NCI-H1930 (cell line): ENCODE measurements at places on chromosomes 12 and 14.

- no peak for DNase-seq
Measured at GRCh38 chr14:34062353-34062973, 111.6 kb upstream of the EGLN3 start.

GRCh38 chr12:89401433-89402058, 49.2 kb upstream of the DUSP6 start:
- DNase-seq, result no peak

GRCh38 chr12:64733857-64734256, 25.3 kb downstream of the GNS start:
- no peak for DNase-seq

DNA sequence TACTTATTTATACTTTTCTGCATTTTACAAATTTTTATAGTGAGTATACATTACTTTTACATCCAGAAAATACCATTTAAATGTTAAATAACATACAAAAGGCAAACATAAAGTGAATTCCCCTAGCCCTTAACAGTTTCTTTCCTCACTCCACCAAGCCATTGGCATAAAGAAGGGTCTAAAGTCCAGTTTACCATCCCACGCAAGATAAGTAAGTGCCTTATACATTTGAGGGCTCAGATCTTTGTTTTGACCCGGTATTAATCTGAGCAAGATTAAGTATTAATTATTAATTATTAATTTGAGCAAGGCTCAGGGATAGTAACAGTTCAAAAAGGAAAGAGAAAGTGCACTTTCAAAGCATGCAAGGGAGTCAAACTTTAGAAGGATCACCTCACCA, 182.9 kb downstream of the DICER1 start:
- DNase-seq, result no peak

- no peak for DNase-seq
Measured at GRCh38 chr12:15670756-15671155, 118.4 kb downstream of the EPS8 start.

DNA sequence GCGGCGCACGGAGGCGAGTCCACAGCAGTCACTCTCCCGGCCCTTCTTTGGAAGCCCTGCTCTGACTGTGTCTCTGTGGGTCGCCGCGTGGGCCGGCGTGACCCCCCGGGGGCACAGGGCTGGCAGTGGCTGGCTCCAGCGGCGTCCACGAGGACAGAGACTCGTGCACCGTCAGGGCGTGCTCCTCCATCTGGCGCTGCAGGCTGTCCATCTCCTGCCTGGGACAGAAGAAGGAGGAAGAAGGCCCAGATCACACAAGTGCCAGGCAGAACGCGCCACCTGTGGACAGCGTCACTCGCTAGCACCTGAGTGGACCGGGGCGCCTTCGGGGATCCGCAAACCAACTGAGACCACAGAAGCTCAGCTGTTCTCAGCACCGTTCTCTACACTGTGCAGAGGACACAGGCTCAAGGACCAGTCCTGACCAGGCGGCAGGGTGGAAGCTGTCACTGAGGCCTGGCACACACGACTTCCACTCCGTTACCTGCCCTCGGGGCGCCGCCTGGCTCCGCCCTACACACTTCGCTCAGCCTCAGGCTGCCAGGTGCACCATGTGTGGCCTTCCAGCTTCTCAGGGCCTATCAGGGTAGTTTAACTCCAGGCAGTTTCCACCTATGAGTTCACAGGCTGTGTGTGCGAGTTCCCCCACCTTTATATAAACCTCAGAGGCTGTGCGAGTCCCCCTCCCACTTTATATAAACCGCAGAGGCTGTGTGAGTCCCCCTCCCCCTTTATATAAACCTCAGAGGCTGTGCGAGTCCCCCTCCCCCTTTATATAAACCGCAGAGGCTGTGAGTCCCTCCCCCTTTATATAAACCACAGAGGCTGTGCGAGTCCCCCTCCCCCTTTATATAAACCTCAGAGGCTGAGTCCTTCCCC, 11.7 kb upstream of the ANKLE2 start:
- DNase-seq, result no peak

GRCh38 chr14:70382536-70382935, 23.1 kb upstream of the COX16 start:
- no peak for DNase-seq
